ENCODE measurements at places on chromosomes 2 and 18.

- no peak for DNase-seq
Observed at GRCh38 chr2:12293874-12294273, 422.9 kb upstream of the TRIB2 start.

DNA sequence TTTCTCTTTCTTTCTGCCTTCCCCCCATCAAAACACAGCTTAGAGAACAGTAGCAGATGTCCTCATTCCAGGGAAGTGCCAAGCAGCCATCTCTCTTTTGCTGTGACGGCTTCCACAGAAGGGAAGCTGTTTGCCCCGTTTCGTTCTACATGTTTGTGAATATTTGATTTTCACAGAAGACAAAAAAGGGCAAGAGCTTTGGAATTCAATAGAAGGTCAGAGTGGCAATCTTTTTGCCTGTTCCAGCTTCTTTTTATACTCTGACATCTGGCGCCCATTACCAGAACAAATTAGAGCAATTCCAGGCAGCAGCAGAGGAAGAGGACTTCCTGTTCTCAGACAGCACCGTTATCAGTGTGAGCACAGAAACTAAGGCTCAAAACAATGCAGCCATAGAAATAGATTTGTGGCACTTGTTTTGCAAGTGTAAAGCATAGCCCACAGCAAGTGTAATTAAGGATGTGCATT, 79.0 kb upstream of the CDH19 start:
- DNase-seq, result no peak

DNA sequence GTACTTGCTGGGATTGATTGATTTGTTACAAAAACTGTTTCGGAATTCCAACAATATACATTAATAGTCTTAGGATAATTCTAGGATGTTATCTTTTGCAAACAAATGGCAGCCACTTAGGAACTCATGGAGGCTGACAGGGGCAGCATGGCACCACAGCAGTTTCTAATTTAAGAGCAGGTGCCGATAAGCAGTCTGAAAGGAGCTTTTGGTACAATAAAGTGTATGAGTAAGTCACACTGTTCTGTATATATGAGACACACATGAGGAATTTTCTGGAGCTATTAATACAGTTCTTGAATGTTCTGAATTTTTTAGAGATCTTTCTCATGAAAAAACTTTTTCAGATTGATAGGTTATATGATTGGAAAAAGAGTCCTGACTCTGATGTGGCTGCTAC, 52.2 kb downstream of the EIF5B start:
- DNase-seq, result no peak

DNA sequence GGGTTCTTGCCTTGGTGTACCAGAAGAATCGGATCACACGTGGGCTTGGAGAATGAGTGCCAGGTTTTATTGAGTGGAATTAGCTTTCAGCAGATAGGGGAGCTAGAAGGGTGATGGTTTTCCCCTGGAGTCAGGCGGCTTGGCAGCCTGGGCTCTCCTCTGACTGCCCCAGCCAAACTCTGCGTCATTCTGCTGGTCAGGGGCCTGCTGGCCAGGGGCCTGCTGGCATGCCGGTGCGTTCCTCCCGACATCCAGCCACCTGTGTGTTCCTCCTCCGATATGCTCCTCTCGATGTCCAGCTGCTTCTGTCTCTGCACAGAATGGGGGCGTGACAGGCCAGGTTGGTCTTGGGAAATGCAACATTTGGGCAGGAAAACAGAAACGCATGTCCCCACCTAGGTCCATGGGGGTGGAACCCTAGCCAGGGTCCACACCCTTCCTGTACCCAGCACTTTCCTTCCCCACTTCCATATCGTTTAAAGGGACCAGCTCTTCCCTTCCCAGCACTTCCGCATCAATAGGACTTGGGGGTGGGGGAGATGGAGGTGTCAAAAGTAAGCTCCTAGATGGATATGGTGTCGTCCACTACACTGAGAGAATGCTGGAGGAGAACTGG, 85.3 kb downstream of the VWA3B start:
- DNase-seq, result no peak

DNA sequence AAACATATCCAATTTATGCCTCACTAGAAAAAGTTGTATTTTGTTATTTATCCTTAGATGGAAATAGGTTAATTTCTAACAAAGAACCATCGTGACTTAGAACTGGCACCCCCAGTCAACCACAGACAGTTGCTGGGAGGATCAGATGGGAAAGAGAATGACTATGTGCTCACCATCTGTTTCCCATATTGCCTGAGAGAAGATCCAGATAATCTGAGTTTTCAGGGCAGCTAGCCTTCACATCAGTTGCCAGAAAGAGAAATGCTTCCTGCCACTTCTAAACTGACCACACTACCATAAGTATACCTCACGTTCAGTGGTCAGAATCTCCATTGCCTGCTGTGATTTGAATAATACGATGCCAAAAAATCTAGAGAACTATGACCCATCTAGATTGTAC, 28.4 kb upstream of the NEB start:
- no peak for DNase-seq

DNA sequence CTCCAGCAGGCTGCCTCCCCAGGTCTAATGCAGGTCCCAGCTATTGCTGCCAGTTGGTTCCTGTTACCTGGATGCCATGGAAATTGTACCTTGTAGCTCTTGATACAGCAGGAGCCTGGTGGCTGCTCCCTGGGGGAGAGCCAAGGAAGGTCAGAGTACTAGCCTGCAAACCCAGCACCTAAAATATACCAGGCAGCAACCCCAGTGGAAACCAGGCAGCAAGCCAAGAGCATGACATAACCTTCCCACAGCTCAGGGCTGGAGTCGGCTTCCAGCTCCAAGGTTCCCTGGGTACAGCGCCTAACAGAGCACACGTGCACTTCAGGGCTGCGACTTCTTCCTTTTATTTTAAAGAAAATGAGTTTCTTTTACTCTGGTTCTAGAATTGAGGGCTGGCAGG, 30.3 kb downstream of the TNP1 start:
- no peak for DNase-seq

DNA sequence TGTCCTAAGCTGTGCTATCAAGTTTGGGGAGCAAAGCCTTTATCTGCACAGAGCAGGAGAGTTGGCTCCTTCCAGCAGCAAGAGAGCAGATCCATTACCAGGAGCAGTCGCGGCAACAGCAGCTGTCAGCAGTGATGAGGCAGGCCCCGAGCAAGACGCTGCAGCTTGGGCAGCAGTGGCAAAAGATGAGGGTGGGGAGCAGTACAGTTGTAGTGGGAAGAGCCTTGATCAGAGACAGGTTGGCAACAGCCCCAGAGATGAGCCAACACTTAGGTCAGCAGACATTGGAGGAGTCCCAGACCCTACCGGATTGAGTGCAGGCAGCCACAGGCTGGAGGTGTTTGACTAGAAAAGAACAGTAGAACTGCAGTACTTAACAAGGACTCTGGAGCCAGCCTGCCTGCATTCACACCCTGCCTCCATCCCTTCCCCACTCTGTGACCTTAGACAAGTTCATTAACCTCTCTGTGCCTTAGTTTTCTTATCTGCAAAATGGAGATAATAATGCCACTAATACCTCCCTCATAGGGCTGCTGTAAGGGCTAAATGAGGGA, 117.1 kb upstream of the SERTAD2 start:
- no peak for DNase-seq

- no peak for DNase-seq
Observed at GRCh38 chr2:206241736-206242135, 32.7 kb upstream of the ZDBF2 start.

DNA sequence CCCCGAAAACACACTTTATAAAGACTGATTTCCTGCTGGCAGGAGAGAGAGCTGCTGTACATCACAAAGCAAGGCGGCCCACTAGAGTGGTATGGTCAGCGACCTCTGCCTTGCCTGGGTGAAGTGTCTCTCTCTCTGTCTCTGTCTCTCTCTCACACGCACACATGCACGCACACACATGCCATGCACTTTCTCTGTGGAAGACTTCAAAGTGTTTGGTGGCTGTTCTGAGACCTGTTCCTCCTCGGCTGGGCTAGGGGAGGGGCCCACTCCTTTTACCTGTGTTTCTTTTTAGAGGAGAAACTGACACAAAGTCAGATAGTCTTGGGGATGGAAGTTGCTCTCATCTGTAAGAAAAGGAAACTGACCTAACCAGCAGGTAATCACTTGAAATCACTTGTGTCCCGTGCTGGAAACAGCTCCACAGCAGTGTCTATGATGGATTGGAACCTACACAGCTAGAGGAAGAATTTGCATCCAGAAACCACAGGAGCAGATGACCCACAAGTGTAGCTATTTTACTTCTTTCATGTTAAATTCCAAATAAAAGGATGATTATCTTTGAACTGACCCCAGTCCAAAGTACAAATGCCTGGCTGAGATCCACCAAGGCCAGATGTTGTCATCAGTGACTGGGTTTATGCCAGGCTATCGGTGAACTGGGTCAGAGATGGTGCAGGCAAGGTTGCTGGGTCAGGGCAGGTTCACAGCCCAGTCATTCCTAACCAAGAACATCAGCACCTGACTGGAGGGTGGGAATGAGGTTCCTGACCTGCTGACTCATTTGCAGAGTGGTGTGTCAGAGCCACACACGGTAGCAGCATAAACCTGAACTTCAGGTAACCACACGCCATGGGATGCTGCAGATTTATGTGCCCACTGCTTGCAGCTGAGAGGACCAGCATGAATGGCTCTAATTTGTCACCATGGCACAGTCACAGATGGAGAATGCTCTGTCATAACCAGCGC, 63.0 kb downstream of the NPAS2 start:
- no peak for DNase-seq

DNA sequence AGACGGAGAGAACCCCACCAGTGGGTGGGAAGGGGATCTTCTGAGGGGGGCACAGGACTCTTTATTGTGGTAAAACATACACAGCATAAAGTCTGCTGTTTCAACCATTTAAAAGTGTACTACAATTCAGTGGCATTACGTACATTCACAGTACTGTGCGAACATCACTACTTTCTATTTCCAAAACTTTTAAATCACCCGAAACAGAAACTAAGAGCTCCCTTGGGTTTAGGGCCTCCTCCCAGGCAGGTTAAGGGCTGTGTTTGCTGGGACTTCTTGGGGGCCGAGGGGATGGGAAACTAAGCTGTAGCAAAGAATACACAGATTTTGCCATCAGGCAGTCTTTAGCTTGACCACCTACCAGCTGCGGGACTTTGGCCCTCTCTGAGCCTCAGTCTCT, 242.0 kb downstream of the HAUS1 start:
- no peak for DNase-seq

DNA sequence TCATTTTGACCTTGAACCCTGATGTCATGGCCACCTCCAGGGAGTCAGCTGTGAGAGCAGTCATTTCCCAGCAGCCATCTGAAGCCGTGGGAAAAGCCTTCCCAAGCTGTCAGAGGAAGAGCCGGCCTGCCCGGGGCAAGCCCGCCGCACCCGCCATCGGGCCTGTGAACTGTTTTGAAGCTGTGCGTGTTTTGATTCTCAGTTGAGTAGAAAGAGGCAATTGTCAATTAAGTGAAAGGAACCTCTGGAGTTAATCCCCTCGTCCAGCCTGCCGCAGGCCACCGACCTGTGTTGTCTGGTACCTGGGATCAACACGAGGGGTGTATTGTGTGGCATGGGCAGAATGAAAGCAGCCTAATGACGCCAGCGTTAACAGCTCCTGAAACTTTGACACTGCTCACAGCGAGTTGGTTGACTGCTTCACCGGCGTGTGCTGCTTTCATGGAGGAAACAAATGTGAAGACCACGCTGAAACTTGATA, 318.4 kb downstream of the AGAP1 start:
- no peak for DNase-seq

DNA sequence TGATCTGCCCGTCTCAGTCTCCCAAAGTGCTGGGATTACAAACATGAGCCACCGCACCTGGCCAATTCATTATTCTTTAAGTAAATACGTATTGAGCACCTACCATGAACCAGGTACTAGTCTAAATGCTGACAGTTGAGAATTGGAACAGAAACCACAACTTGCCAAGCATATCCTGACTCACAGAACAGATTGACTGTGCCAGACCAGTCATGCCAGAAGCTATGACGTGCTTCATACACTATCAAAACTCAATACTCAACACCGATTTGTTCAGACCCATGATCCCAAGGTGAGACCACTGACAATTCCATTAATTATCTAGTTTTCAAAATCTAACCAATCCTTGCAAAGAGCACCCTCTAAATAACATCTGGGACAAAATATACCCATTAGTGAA, 148.6 kb downstream of the B3GNT2 start:
- DNase-seq, result no peak

- DNase-seq, result no peak
Observed at GRCh38 chr2:171136024-171136423, 24.7 kb downstream of the TLK1 start.

- DNase-seq, result no peak
Observed at GRCh38 chr18:37243741-37244140, 321.9 kb downstream of the CELF4 start.

GRCh38 chr2:36449943-36450392, 94.4 kb downstream of the CRIM1 start:
- DNase-seq, result no peak

DNA sequence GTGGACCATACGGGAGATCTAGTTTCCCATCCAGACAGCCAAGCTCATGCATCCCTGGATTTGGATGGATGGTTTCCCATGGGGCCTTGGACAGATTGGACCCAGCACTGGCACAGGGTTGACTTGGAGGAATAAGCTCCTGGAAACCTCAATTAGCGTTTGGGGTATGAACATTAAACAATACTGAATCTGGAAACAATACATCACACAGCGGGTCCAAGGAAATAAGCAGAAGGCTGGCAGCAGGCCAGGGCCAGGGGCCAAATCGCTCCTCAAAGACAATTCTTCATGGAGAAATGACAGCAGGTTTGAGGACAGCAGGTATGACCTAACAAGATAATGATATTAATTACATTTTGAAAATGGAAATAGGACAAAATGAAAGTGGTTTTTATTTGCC, 540.6 kb downstream of the RIT2 start:
- no peak for DNase-seq

- no peak for DNase-seq
Observed at GRCh38 chr2:218022131-218022850, 19.5 kb upstream of the TNS1 start.

DNA sequence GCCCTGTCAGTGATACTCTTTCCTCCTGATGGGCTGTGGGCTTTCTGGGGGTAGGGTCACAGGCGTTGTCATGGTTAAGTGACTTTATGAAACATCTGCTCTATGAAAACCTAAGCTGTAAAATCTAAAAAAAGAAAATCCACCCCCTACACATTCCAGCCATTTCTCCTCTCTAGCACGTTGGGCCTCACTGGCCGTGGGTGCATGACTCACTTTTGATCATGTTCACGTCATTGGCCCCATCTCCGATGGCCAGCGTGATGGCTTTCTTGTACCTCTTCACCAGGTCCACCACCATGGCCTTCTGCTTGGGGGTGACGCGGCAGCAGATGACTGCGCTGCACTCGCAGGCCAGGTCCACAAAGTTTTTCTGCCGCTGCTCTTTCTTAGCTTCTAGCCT, 39.3 kb upstream of the NARS1 start:
- no peak for DNase-seq

DNA sequence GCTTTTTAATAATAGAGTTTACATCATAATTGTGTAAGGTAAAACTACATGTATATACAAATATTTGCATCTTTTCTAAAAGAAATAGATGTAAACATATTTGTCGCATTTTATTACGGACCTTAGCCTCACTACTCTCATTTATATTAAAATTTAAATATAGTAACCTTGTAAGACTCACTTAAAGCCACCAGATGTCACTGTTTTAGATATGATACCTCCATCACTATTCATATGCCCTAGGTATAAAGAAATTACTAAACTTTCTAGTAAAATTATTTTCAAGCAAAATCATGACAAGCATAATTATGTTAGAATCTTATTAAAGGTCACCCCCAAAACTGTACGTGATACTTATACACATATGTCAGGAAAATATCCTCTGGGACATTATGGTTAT, 674.3 kb upstream of the REG3G start:
- no peak for DNase-seq
